ENCODE measurements at places on chromosomes 6 and 20.

DNA sequence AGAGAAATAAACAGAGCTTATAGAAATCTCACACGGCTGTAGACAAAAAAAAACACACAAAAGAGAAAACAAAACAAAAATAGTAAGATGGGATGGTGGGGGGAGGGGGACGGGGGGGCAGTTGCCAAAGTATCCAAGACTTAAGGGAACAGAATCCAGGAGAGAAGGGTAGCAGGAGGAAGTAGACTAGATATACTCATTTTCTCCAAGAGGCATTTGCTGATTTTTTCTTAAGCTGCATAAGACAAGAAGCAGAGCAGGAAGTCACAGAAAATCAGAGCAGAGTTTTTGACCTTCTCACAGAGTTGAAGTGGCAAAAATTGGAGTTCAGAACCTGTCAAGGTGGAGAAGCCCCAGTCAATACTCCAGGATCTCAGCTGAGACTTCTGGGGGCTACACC, 237.7 kb downstream of the HIVEP2 start:
- no peak for DNase-seq

DNA sequence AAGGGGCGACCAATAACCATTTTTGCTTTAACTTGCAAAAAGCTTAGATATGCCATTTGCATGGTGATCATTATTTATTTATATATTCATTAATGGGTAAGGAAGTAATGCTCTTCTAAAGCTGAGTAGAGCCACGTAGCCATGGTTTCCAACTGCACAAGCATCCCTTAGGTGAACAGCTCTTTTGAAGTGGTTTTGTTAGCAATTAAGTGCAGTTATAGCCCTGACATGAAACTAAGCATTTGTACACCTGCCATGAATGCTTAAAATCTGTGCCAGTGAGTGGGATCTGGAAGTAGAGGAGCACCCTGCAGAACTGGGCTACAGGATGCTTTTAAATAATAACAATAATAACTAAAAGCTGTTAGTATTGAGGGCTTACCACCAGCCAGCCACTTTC, 19.1 kb downstream of the TRAF3IP2 start:
- DNase-seq: no peak

- no peak for DNase-seq
Observed at GRCh38 chr20:51064137-51064536, 41.2 kb upstream of the KCNG1 start.

DNA sequence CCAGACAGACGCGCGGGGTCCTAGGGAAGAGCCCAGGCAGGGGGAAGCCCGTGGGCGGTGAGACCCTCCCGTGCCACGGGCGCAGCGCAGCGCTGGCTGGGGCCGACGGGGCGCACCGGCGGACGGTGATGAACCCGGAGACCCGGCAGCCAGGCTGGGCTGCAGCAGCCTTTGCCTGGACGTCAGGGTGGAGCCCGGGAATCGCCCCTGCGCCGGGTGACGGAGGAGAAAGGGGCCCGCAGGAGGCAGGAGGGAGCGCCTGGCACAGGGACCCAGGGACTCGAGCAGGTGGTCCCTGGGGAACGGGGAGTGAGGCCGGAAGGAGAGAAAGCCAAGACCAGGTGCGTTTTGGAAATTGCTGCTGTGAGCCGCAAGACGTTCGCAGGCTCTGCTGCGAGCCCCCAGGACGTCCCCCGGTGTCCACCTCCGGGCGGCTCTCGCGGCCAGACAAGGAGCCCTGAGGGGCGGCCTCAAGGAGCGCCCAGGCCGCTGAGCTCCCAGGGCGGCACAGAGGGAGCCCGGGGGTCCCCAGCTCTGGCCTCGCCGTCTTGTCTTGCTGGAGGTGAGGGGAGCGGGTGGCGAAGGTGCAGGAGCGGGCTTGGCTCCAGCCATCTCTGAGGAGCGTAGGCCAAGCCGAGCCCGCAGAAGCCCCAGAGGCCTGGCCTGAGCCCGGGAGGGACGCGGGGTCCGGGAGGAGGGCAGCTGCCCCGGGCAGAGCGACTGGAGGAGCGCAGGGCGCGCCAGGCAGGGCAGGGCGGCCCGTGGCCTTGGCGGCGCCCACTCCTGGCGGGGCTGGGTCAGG, 191.2 kb upstream of the PDE10A start:
- no peak for DNase-seq

DNA sequence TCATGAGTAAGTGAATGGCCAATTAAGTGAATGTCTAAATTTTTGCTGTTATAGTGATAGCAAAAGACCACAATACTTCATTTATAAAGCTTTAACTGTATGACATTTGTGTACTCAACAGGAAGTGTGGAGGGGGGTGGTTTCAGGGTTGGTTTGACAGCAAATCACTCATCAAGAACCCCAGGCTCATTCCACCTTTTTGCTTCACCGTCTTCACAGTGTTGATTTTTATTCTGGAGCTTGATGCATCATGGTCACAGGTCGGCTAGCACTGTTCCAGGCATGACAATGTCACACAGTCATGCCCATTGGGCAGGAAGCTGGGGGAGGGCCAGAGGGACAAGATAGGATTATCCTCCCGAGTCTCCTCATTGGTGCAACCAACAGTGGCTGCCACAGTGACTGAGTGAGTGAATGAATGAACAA, 75.0 kb downstream of the MDGA1 start:
- no peak for DNase-seq

DNA sequence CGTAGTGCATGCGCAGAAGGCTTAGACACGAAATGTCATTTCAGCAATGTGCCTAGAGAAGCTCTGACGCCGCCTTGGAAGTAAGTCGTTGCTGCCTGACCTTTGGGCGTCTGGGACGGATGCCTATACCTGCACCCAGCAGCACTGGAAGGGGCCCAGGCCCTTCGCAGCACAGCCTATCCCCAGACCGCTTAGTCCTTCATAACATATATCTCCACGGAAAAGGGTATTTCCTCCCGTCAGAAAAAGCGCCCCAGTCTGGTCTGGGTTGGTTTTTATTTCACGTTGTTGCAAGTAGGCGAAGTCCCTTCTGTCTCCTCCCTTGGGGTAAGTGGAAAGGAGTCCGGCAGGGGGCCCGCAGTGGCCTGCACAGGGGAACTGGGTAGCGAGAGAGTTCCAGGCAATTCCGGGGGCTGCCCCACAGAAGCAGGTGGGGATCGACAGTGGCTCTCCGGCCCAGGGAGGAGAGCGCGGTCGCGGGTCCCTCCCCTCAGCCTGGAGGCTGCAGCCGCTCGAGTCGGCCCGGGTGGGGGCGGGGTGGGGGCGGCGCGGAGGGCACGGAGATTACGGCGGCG, 559 bp upstream of the EYA4 start:
- DNase-seq: no peak

GRCh38 chr6:1383729-1384548, 5.4 kb upstream of the FOXF2 start:
- no peak for DNase-seq

GRCh38 chr20:50467174-50467573, 43.0 kb upstream of the PTPN1 start:
- no peak for DNase-seq

DNA sequence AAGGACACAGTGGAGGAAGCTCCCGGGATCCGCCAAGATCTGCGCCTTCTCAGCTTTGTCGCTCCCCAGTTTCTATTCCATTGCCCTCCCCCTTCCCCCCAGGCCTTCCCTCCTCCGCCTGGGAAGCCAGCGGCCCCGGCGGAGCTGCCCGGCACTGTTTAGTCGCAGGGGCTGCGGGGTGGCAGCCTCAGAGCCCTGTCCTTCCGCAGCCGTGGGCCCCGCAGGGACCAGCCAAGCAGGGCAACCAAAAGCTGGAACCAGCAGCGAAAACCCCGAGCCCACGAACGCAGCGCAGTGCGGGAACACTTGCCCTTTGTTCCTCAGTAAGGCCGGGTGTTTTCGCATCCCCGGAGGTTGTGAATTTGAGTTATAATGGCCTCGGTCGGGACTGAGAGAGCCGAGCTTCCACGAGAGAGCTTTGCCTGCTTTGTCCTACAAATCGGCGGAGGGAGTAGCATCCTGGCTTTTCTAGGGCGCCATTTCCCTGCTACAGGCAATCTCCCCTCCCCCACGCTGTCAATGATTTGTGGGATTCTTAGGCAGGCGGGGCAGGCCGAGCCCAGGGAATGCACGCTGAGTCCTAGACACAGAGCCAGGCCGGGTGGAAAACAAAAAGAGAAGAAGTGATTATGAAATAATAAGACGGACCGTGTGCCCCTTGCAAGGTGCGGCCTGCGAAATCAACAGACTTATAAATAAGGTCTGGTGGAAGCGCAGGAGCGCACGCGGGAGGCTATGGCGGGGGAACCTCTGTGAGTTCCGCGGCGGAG, 4.0 kb upstream of the TUBB2B start:
- DNase-seq: peak; percentile 88

DNA sequence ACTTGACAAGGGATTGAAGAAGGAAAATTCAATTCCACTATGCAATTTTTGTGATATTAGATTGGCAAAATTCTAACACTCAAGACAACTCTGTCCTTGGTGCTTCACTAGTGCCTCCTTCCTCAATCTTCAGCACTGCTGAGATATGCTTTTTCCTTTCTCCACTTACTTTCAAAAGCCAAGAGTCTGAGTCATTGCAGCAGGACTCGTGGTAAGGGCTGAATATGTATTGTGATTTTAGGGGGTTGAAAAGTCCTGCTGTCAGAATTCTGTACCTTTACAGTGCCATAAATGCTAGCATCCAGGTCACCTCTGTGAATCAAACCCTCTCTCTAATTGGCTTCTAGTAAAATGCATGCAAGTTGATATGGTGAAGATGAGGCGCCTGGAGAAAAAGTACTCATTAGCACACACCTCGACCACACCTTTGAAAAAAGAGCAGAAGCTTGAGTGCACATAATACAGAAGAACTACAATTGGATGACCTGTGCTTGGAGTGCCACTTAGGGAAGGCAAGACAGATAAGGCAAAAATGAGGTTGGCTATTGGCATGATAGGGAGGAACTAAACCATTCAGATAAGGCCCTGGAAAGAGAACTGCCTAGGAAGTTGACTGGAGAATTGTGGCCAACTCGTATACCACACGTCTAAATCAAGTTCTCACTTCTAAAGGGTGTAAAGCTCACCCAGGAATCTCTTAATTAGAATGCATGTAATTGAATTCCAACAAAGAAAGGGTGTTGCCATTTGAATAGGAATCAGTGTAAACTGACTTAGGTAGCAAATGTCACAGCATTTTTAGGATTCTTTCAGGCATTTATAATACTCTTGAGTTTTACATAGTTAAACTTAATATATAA, 43.6 kb upstream of the FAM83B start:
- no peak for DNase-seq

- DNase-seq: peak; percentile 20
Observed at GRCh38 chr6:149864578-149865535, 698 bp upstream of the LRP11 start.

GRCh38 chr6:30263734-30264133, 50.5 kb upstream of the TRIM26 start:
- DNase-seq: no peak

DNA sequence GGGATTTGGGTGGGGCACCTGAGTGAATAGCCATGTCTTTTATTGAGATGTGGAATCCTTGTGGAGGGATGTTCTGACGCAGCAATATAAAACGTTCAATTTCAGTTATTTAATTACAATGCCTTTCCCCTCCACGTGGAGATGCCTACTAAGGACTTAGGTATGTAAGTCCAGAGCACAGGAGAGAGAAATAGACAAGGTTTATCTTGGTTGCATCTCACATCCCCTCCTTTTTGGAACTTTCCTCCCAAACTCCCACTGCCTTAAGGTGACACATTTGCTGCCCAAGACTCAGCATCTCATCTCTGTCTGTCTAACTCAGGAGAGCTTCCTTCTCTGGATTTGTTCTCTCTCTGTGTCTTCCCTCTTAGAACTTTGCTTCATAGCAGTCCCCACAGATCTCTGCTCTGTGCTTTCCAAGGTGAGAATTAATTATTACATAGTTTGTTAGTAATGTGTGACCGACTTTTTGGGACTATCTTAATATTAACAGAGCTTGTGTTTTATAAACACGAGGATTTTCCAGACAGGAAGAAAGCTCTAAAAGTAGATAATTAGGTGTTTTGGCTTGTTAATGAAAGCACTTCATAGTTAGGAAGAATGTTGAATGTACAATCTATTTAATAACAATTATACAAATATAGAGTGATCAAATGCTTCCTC, 52.6 kb downstream of the COL19A1 start:
- DNase-seq: no peak

GRCh38 chr20:20732641-20733040, 20.2 kb upstream of the RALGAPA2 start:
- no peak for DNase-seq

GRCh38 chr6:151325075-151326050, 66.0 kb downstream of the ZBTB2 start:
- peak; percentile 56 for DNase-seq

- no peak for DNase-seq
Observed at GRCh38 chr6:55972091-55972490, 96.7 kb upstream of the BMP5 start.

DNA sequence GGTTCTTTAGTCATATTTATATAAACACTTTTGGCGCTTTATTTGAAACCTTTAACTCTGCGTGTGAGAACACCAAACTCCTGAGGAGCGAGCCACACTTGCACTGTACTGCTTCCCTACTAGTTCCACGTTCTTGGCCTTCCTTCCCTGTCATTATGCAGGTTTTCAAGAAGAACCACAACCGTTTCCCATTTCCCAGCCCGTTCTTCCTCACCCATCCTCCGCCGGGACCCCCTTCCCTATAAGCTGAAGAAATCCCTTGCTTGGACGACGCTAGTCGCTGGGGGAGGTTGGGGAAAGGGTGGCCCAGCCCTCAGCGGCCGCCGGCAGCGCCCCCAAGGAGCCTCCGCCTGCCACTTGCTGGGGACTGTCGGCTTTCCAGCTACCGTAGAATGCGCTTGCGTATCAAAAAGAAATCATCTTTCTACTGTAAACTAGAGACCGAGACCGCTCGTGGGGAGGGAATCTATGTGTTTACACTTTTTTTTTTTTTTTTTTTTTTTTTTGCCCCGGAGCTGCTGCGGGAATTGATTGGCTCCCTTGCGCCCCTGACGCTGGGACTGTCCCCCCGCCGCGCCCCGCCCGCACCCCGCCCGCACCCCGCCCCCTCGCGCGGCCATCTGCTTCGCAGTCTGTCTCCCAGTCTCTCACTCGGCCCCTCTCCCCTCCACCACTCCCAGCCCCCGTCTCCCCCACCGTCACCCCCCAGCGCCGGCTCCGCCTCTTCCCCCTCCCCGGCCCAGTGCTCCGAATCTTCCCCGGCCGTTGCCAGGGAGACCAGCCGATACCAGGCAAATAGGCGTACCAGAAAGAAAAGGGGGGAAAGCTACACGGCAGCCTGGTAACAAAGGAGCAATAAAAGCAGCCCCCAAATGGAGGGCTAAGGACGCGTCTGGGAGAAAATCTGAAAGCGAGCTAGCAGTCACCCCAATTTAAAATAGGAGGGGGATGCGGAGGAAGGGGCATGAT, 2.3 kb upstream of the MARCKS start:
- peak; percentile 88 for DNase-seq

- no peak for DNase-seq
Observed at GRCh38 chr6:5636210-5637030, 370.3 kb downstream of the NRN1 start.

DNA sequence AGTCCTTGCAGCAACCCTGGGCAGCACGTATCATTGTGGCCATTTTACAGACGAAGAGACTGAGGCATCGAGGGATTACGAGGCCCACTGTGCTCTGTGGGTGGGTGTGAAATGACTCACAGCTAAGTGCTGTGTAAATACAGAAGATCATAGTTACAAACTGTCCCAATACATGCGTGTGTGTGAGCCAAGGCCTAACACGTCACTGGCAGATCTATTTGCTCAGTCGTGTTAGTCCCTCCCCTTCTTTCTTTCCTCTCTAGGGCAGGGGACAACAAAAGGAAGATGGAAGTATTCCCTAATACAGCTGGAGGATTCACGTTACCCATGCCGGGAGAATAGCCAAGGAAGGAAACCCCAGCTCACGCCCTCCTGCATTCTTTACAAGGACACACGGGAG, 175.9 kb downstream of the CDC5L start:
- DNase-seq: no peak
